ENCODE measurements at places on chromosomes 3 and 15.

DNA sequence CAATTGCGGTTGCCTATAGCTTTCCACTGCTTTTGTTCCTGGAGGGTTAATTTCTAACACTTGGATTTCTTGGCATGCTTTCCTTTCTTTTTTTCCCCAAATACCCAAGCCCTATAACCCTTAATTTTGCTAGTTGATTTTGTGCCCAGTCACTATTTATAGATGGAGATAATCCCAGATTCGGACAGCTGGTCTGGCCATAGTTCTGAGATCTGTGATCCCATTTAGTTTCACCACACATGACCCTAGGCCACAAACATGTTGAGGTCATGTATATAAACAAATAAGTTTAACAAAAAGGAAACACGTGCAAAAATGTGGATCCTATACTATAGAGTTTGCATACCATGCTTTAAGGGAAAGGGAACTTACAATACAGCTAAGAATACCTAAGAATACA is 111.4 kb downstream of the ZMAT3 start:
- no peak for DNase-seq

GRCh38 chr3:114649331-114649730 is 355.5 kb downstream of the TIGIT start:
- no peak for DNase-seq

GRCh38 chr3:169966951-169967915 is 626 bp downstream of the SEC62 start:
- peak; percentile 60 for DNase-seq

DNA sequence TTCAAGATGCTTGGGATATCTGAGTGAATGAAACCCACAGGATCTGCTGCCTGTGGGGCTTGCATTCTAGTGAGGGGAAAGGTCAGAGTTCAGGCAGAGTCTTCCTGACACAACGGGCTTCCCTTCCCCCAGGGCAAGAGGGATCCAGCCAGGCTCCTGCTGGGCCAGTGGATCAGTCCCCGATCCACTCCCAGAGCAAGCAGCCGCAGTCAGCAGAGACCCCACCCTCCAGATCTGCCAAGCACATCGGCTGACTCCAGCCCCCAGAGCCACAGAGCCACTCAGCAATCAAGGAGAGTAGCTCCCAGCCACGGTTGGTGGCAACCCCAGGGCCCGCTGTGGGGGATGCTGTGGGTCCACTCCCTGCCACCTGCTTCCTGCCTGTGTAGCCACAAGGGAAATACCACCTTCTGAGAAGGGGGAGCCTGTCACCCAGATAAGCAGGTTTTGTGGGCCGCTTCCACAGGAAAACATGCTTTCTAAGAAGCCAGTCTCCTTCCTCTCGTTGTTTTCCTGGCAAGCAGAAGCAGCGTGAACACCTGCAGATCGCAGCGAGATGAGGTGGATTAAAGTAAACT is 44.9 kb downstream of the CPN2 start:
- no peak for DNase-seq

- no peak for DNase-seq
Observed at GRCh38 chr3:157369727-157370421, 66.8 kb upstream of the PTX3 start.

GRCh38 chr3:28863186-28863585 is 417.7 kb upstream of the RBMS3 start:
- no peak for DNase-seq

DNA sequence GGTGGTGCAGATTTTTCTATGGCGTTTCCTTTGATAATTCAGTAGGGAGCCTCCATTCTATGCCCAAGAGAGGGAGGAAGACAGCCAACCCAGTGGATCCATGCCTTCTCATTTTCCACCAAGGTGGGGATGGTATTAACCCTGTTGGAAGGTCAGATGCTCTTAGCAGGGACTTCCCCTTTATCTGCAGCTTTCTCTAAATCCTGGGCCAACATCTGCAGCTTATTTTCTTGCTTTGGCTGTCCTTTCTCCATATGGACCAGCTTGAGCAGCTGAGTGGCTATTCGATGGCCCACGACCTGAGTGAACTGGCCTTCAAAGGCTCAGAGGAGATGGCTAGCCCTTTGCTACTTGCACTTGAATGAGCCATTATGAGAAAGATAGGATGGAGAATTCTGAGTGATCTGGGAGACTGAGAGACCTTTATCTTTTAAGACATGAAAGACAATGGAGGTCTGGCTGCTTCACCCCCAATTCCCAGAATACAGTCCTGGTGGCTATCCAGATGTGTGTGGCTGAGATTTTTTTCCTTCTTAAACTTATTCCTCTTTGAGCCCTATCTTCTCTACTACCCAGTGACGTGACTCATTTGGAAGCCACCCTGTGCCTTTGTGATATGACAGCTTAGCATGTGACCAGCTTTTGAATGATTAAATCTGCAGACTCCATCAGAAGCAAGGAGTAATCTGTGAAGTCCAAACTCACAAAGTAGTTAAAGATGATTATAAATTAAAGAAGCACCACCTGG is 39.6 kb upstream of the TRAK1 start:
- DNase-seq, result no peak

DNA sequence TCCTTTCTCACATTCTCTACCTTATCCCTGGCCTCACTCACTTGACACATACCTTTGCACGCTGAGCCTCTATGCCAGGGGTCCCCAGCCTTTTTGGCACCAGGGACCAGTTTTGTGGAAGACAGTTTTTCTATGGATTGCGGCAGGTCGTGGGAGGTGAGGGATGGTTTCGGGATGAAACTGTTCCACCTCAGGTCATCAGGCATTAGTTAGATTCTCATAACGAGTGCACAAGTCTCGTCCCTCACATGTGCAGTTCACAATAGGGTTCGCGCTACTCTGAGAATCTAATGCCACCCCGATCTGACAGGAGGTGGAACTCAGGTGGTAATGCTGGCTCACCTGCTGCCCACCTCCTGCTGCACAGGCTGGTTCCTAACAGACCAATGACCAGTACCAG is 112.5 kb upstream of the EIF1B start:
- no peak for DNase-seq

- no peak for DNase-seq
Observed at GRCh38 chr3:111690242-111690641, 95.1 kb upstream of the ZBED2 start.

DNA sequence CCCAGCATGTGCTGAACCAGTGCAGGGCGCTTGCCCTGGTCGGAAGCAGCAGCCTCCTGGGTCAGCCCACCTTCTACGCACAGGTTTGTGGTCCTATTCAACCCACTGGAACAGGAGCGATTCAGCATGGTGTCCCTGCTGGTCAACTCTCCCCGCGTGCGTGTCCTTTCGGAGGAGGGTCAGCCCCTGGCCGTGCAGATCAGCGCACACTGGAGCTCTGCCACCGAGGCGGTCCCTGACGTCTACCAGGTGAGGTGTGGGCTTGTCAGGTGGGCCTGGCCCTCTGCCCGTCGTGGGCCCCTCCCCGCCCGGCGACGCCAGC is 8.2 kb downstream of the MAN2A2 start:
- peak; percentile 52 for DNase-seq

- no peak for DNase-seq
Observed at GRCh38 chr3:197753263-197753662, 3.6 kb downstream of the FYTTD1 start.

DNA sequence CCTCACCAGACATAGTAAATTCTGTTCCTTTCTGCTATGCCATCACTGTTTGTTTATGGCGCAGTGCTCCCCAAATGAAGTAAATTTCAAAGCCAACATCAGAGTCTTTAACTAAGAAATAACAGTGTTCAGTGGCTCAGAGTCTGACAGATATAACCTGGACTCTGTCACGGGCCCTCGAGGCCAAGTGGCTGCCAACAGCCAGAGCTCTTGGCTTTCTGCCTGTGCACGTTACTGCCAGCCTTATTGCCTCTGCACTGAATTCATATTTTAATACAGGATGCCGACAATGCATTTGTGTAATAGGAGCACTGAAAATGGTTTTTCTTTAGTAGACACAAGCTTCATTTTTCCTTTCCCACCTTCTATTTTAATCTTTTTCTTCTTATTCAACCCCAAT is 219.9 kb downstream of the NLGN1 start:
- DNase-seq, result no peak

GRCh38 chr3:169755488-169755887 is 9.4 kb downstream of the TERC start:
- no peak for DNase-seq

GRCh38 chr3:178709051-178709450 is 172.8 kb downstream of the KCNMB2 start:
- no peak for DNase-seq

- no peak for DNase-seq
Observed at GRCh38 chr3:157445857-157446256, 9.2 kb downstream of the PTX3 start.

DNA sequence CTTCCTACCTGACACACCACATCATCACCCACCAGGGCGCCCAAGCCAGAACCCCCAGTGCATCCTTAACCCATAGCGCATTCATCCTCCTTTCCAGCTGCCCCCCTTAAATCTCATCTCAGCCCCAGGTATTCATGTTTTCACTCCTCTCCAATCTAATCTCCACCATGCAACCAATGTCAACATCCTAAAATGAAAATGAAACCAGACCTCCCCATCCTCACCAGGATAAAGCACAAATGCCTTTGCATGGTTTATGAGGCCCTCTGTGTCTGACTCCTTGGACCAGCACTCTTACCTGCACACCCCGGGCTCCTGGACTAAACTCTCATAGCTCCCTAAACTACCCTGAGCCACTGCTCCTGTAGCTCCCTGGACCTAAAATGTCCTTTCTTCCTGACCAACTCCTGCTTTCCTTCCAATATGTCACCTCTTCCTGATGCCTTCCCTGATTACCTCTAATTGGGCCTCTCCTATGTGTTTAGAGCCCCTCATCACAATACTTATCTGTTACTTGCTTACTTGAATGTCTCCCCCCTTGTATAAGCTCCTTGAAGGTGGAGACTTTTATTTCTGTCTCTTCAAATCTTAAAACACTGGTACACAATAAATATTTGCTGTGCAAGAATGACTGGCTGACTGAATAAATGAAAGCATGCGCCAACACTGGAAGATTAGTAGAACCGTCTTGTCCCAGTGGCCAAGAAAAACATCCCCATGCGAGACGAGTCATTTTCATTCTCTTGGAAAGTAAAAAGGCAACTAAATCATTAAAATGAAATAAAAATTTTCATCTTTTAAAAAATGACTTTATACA is 142.5 kb downstream of the XXYLT1 start:
- no peak for DNase-seq

DNA sequence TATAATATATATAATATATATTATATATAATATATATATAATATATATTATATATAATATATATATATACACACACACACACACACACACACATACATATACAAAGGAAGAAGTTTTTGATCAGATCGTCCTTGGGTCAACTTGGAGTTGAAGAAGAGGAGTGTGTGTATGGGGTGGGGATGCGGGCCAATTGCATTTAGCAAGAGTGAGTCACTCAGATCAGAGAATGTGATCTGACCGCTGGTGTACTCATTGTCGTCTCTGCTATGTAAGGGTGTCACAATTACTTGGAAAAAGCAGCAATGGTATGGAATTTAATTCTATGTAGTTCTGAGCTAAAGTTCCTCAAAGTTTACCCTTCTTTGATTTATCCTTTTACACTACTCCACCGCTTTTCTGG is 4.6 kb upstream of the VGLL3 start:
- no peak for DNase-seq

DNA sequence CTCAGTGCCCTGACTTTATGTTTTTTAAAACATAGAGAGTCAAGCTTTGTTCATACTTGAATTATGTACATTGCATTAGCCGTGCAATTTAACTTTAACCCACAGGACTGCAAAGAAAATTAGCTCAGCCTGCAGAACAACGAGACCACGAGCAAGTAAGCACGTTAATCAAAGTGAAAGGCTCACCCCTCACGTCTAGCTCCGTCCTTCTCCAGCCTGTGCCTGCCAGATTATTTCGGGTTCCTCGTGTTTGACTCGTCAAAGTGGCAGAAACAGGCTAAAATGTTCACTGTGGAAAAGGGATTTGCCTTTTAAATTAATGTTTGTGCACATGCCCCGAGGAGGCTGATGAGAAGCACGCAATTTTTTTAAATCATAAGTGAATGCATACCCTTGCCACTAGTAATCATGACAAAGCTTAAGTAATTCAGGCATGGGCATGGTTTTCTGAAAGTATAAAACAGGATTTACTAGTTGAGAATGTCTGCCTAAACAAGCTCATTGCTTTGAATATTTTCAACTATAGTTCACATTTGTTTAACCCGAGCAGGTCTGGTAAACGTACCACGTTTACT is 15.3 kb downstream of the ZBTB38 start:
- no peak for DNase-seq

GRCh38 chr3:114456742-114457141 is 162.9 kb downstream of the TIGIT start:
- DNase-seq, result no peak

GRCh38 chr3:162641907-162642306 is 1145.3 kb downstream of the OTOL1 start:
- DNase-seq, result no peak
